ENCODE measurements at places on chromosomes 4 and X. TPM values are rescaled to one million over a fixed set of nuclear protein-coding genes. Genes with fewer than 3 reads are reported as not detected.
A peak's percentile ranks its signal among the peaks of the same experiment; 100 is the strongest.

DNA sequence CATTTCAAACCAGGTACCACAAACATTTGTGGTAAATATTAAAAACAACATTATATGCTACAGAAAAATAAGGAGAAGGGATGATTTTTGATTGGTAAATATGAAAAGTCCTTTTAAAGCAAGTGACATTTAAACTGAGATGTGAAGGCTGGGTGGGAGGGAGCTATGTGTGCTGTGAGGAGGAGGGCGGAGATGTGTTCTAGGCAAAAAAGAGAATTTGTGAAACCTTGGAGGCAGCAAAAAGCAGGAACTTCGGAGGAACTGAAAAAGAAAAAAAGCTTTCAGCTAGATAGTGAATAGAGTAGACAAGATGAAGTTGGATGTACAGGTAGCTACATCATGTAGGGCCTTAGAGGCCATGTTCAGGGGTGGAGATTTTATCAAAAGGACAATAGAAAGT is 10.1 kb upstream of the ARAP2 start:
- DNase-seq: no peak

DNA sequence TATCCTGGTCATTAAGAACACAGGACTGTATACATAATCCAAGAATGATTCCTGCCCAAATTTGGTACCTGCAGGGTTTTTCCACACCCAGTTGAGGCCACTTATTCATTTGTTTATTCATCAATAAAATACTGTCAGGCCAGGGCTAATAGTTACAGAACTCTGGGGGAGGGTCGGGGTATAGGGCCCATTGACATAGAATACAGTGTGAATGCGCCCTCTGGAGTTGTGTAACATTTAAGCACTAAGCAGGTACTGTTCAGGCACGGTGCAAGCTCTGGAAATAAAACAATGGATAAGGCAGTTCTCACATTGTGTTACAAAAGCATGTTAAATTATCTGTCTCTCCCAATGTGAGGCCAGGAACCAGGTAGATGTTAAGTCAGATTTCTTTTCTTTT is 30.8 kb upstream of the LRBA start:
- DNase-seq: no peak

GRCh38 chr4:113383111-113383785 is 333.8 kb downstream of the ANK2 start:
- no peak for DNase-seq

DNA sequence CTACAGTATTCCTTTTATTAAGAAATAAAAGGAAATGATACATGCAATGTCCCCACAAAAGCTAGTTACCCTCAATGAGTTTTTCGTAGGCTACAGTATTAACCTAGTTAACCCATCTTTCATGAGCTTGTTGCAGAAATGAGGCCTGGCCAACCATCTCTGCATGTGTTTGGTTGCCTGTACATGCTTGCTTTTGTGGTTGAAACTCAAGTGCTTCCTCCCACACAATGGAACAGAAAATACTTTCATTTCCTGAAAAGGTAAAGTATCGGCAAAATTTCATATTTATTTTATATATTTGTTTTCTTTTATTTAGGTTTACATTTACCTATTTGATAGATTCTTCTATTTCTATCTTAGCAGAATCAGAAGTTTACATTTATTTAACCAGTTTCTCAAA is 214.6 kb upstream of the FAM241A start:
- no peak for DNase-seq

DNA sequence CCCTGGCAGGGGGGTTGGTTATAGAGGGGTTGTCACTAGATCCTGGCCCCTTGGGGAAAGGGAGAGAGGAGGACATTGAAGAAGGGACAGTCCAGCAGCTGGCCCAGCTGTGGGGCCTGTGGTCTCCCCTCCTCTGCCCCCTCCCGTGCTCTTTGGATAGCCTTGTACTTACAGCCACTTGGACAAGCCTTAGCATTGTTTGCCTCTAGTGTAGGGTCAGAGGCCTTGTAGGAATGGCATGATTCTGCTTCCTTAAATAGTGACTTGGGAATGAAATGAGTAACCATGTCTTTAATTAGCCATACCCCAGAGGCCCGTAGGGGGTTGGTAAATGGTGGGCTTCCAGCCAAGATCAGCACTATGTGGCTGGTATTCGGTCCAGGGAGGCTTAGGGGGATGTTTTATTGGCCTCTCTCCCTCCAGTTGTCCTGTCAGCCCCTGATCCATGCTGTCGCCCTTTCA is 230.6 kb downstream of the PTTG2 start:
- no peak for DNase-seq

- no peak for DNase-seq
Observed at GRCh38 chr4:133150486-133151340, 1.6 kb downstream of the PCDH10 start.

DNA sequence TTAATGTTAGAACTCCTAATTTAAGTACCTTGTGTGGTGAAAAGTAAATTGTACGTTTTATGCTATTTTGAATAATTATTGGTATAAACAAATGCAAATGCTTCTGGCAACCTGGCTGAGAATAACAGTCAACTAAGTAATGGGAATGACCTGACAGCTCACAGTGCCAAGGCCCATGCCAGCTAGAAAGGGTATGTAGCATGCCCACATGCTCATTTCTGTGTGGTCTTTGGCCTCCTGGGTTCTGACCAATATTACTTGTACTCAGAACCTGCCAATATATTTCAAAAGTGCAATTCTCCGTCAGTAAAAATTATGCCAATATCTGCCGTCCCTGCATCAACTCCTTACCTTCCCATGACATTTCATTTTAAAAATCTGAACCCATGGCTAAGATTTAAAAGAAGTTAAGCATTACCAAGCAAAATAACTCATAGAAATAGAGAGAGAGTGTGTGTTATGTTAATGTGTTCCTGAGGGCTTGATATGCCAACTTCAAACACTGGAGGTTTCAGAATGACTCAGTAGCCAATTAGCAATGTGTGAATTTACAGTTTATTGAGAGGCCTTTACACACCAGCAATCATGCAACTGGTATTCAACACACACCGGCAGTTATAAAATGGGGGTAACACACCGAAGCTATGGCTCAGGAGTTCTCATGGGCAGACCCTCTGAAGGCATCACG is 820.8 kb downstream of the FSTL5 start:
- no peak for DNase-seq

DNA sequence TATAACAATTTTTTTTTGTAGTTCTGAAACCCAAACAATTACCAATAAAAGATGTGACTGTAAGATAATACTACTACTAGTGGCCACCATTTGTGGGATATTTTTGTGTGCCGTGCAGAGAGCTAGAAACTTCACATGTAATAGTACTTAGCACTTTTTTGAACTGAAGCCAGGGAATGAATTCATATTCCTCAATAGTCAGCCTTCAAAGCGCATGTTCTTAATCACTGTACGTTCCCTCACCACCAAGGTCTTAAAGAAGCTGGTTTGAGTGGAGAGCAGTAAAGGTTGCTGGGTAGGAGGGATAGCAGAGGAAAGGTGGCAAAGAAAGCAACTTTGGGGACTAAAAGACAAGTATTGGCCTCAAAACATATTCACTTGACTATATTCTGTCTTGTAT is 9.6 kb upstream of the RUFY3 start:
- DNase-seq: no peak

DNA sequence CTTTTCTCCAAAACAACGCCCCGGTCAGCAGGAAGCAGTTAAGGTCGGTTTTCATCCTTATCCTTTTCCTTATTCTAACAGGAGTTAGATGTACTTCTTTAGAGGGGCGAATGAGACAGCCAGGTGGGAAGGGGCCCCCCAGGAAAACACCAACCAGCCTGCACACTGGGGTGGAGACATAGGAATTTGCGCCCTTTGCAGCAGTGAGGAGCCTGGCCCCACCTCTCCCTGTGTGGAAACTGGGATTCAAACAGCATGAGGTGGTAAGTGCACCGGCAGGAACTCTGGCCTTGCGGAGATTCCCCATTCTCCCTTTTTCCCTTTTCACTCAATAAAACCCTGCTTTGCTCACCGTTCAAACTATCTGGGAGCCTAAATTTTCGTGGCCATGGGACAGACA is 8.0 kb upstream of the FAM47C start:
- DNase-seq: no peak

GRCh38 chr4:189202182-189202868 is 738.3 kb upstream of the FRG1 start:
- DNase-seq: peak; percentile 63

- DNase-seq: no peak
Observed at GRCh38 chr4:158280856-158281255, 70.6 kb downstream of the TMEM144 start.

DNA sequence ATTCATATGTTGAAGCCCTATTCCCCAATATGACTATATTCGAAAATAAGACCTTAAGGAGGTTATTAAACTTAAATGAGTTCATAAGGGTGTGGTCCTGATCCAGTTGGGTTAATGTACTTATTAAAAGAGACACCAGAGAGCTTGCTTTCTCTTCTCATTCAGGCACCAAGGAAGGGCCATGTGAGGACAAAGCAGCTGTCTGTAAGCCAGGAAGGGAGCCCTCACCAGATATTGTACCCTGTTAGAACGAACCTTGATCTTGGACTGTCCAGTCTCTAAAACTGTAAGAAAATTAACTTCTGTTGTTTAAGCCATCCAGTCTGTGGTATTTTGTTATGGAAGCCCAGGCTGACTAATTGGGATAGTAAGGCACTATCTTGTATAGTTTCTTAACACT is 9.1 kb upstream of the YTHDC1 start:
- DNase-seq: no peak

DNA sequence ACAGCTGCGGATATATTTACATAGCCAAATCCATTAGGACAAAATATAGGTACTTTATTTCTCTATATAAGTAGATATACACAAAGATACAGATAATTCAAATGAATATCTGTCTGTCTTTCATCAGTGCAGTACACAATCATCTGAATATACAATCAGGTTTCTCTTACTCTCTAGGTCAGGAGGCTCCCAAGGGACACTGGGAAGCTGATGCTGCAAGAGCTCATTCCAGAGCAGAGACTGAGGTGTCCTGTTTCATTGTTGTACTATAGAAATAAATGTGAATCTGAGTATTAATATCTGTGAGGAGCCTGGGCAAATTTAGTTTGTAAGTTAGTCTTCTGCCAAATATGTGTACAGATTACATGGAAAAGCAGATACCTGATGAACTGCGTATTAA is 4.2 kb downstream of the TLL1 start:
- no peak for DNase-seq

GRCh38 chr4:55458164-55458563 is 62.4 kb downstream of the TMEM165 start:
- no peak for DNase-seq

DNA sequence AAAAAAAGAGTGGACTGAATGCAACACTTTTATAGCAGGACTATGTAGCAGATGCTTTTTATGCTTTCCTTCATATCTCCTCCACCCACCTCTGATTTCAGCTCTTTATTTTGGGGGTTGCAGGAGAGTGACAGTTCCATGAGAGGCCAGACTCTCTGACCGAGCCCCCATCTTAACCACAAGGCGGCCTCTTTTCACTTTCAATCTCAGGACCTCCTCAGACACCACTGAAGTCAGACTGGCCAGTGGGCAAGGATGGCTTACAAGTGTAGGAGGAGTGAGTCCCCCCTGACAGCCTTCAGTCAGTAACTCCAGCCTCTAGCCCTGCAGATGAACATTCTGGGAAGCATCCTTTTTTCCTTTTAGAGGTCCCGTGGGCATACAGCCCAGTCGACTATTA is 140.8 kb downstream of the FRAS1 start:
- no peak for DNase-seq

GRCh38 chr4:47368211-47368610 is 95.3 kb downstream of the COMMD8 start:
- DNase-seq: no peak

DNA sequence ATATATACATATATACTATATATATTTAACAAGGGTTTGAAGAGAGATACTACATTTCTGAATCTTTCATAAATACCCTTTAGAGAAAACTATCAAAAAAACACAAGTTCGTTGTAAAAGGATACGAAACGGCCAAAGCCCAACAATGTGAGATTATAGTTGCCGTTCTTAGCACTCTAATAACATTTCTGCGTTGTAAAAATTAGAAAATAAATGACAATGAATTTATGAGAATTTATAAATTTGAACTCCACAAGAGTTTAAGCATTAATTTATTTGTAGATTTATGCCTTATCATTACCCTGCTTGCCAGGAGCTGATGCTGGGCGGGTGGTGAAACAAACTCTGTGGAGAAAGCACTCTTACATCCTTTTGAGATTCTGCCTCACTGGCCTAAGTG is 1.1 kb downstream of the WDR17 start:
- DNase-seq: no peak

- no peak for DNase-seq
Observed at GRCh38 chr4:98828801-98829200, 100.1 kb downstream of the EIF4E start.

- DNase-seq: no peak
Observed at GRCh38 chr4:45036677-45037076, 310.3 kb upstream of the GNPDA2 start.

DNA sequence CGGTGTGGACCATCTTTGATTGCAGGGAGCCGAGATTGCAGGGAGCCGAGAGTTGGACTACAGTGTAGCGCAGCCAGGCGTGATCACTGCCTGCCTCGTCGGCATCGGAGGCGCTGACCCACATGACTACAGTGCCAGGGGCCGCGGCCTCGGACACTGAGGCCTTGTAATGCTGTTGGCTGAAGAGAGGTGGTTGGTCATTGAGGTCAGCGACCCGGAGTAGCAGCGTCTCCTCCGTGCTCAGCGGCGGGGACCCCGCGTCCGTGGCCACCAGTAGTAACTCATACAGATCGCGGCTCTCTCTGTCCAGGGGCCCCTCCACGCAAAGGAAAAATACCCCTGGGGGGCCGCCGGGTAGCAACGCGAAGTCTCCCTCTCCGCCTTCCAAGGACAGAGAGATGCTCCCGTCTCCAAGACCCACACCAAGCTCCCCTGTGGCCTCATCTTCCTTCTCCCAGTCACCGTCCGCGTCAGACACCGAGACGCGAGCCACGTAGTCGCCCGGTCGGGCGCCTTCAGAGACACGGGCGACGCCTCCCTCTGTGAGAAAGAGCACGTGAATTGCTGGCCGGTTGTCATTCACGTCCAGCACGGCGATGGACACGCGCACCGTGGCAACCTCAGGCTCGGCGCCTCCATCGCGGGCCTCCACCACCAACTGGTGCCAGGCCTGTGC is 1.9 kb downstream of the DCHS2 start:
- no peak for DNase-seq

GRCh38 chr4:77174426-77174825 is 17.4 kb downstream of the CCNG2 start:
- DNase-seq: no peak

DNA sequence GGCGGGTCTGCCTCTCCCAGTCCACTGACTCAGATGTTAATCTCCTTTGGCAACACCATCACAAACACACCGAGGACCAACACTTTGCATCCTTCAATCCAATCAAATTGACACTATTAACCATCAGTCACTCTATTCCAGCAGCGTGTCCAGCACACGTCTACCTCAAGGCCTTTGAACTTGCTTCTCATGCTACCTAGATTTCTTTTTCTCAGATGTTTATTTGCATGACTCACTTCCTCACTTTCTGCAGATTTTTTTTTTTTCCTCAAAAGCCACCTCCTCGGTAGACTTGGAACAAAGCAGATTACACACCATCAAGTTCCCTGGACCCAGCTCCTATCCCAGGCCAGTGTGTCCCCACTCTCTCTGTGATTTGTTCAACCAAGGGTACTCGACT is 49.5 kb downstream of the SUPT20HL2 start:
- no peak for DNase-seq

Gene PLS3
- total RNA-seq: 26.6 TPM

Gene TAF7L
- total RNA-seq: 86.0 TPM

Data from testis (tissue), 5 donors.